ENCODE measurements at places on chromosomes 13 and 19.

DNA sequence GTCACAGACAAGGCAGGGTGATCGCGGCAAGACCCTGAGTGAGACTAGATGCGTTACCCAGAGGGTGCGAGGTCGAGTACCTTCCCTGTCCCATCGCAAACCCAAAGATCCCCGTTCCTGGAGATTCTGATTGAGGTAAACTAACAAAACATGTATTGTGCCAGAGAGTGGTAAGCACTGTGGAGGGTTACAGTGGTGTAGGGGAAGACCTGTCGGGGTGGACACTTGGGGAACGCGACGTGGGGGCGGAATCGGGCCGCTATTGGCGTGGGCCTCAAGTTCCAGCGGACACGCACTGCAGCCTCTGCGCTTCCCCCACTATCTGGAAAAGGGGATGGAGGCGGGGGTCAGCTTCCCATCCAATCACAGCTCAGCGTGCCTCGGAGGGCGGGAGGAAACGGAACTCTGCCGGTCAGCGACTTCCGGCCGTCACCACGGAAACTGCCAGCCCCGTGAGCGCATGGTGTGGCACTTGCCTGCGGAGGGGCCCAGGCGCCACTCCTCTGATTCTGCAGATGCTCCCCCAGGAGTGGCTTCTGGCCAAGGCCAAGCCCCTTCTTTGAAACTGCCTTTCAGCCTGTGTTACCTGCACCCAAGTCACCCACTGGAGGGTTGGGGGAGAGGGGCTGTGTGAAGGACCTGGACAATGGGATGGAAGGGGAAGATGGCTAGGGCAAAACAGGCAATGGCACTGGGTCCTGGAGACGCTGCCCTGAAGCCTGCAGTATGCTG lies 1.0 kb upstream of the UBE2M start:
- peak; percentile 93 for DNase-seq

DNA sequence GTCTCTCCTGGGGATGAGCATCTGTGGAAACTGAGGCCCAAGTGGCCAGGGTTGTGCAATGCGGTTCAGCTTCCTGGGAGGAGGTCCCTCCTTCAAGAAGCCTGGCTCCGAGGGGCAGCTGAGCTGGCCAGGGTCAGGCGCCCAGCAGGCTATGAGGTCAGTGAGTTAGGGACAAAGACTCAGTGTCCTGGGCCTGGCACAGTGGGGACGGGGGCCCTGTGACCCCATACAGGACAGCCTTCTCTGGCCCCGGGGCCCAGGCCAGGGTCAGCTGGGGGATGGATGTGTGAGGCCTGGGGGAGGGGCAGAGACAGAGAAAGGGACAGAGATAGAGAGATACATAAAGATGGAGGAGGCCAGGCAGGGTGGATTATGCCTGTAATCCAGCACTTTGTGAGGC lies 3.0 kb upstream of the IL12RB1 start:
- DNase-seq, result no peak

DNA sequence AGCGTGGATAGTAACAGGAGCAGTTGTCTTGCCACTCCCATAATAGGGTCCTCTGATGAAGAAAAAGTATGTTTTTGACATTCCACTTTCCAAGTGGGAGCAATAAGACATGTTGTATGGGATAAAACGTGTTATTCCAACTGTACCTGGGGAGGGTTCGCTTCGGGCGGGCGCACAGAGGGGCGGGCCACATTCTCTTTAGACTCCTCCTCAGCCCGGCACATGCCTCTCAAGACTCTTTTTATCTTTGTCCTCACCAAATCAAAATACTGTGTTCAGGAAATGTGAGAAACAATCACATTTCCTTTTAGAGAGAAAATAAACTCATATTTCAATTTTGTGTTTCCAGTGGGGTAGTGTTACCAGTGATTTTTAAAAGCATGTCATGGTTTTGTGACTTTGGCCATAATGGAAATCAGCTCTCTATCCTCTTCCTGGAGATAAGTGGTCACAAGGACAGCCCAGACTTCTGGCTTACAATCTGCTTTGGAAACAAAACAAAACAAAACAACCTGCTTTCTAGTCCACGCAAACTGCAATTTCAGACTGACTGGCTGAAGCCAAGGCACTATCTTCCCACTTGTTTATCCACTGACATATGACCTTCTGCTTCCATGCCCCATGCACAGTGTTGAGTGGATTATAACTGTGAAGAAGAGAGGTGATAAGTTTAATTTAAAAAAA lies 276.1 kb downstream of the NALCN start:
- no peak for DNase-seq

DNA sequence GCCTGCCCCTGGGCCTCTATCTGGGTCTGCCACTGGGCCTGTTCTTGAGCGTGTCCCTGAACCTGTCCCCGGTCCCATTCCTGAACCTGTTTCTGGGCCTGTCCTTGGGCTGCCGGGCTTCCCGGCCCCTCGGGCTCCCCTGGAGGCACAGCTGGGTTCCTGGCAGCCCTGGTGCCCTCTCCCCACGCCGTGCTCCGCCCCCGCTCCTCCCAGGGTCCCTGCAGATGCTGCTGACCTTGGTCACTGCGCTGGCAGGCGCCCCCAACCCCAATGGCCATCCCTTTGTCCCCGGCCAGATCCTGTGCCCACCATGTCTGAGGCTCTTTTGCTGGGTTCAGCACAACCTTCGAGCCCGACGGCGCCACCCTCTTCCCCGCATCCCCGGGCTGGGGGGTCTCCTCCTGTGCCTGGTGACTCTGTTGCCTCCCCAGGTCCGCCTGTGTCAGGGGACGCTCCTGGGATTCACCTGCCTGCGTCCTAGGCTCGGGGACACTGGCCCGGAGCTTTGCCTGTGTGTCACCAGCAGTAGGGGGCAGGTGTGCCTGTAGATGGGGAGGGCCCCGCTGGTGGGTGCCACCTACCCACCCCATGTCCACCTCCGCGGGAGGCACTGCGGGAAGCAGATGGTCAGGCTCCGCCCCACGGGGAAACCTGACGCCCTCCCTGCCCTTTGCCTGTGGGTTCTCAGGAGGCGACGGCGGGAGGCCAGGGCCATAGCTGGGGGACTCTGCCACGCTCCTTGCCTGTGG lies 41.0 kb upstream of the GRTP1 start:
- no peak for DNase-seq

DNA sequence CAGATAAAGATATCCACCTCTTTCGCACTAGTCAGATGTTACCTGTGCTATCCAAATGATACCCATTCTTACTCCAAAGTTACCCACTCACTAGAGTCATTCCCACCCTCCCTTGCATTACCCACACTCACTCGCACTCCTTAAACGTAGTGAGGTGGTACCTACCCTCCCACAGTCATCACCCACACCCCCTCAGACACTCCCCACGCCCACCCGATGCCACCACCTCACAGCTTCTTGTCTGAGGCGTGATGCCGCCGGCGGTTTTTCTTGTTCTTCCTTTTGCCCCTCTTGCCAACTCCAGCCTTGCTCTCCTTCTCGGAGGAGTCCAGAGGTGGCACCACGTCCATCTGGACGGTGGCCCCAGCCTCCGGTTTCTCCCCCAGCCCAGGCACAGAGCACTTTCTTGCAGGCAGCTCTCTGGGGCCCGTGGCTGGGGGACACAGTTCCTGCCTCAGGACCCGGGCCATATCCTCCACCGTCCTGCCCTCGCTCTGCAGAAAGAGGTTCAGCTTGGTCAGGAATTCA lies 1.2 kb downstream of the PNMA8C start:
- no peak for DNase-seq

- peak; percentile 64 for DNase-seq
These were observed 627 bp downstream of the LIN7B start for GRCh38 chr19:49114630-49115363.

- DNase-seq, result no peak
These were observed 97.7 kb downstream of the ING1 start for GRCh38 chr13:110811008-110811720.

DNA sequence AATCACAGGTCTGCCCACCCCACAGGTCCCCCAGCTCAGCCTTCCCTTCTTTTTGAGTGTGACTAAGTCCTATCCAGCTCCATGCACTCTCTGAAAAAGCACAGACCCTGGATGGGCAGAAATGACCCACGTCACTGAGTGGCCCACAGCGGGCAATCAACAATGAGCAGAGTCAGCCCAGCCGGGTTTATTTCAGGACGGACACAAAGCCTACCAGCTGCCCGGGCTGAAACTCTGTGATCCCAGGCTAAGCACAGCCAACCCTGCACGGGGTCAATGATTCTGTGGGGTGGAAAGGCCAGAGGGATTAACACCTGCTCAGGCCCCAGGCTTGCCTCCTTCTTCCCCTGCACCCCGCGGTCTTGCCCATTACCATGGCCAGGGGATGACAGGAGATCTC lies 8.4 kb downstream of the NAPA start:
- DNase-seq, result no peak

DNA sequence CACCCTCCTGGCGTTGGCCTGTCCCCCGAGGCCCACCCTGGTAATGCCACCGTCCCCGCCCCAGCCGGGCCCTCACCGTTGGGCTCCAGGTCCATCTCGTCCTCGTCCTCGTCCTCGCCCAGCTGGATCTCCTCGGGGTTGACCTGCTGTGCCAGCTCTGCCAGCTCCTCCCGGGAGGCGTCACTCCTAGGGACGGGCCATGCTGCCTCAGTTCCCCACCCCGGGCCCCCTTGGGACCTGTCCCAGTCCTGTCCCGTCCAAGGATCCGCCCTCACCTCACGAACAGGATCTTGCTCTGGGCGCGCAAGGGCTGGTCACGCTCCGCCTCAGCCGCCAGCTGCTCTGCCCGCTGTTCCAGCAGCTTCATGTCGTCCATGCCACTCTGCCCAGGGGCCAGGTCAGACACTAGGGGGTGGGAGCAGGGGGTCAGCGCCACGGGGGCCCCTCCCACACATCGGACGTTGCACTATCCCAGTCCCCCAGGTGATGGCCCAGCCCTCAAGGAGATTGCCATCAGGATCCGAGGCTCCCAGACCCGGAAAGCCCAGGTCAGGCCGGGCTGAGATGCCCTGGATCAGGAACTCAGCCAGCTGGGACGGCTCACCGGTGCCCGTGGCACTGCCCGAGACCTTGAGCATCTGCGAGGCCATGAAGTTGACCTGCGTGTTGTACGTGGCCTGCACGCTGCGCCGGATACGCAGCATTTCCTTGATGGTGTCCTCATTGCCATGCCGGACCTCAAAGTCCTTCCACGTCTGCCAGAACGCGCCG lies 9.5 kb downstream of the XAB2 start:
- no peak for DNase-seq

GRCh38 chr13:60312851-60313505 lies 84.0 kb upstream of the TDRD3 start:
- no peak for DNase-seq

- peak; percentile 40 for DNase-seq
These were observed 1.6 kb upstream of the ADAMTS10 start for GRCh38 chr19:8611877-8612806.

DNA sequence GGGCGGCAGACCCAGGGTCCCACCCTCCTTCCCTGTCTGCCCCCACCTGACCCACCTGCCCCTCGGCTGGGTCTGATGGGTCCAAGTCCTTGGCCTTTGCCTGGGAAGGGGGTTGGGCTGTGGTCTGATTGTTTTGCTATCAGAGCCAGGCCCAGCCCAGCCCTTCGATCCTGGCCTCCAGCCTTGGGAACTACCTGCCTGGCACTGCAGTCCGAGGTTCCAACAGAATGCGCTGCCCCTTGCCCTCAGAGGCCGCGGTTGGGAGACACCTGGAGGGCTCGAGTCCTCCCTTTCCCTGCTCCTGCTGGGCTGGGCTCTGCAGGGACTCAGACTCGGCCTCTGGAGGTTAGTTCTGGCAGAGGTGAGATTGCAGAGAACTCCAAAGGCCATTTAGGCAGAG lies 1.6 kb downstream of the CCL25 start:
- DNase-seq, result no peak

DNA sequence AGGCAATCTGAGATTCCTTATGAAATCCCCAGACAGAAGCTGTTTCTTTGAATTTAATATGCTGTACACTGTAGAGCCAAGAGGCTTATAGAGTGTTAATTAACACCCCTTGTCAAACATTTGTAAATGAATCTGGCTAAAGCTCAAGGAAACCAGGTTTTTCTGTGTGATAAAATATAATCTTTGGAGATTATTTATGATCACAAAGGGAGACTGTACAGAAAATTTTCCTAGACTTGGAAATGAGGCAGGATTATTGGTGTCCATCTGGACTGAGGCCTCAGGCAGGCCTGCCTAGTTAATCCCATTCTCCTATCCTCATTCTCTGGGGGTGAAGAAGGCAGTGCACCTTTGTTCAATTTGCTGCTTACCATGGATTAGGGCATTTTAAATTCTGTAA lies 17.8 kb downstream of the KL start:
- DNase-seq, result no peak

DNA sequence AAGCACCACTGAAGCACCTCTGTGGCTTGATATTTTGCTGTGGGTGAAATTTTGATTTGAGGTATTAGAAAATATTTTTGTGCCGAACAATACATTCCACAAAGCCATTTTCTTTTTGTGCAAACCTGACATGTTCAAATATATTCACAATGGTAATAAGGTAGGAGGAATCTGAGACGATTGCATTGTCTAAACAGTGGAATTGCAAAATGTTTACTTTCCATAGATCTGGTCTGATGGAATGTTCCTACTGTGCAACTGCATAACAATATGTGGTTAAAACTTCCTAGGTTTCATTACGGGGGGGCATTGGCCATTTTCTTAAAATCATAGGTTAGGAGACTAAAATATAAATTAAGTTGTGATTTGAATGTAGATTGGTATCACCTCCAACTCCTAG lies 42.7 kb upstream of the AKAP11 start:
- DNase-seq, result no peak

- no peak for DNase-seq
These were observed 39.7 kb downstream of the SOX1 start for GRCh38 chr13:112106478-112107141.

GRCh38 chr13:73189362-73189761 lies 130.6 kb downstream of the KLF5 start:
- DNase-seq, result no peak

DNA sequence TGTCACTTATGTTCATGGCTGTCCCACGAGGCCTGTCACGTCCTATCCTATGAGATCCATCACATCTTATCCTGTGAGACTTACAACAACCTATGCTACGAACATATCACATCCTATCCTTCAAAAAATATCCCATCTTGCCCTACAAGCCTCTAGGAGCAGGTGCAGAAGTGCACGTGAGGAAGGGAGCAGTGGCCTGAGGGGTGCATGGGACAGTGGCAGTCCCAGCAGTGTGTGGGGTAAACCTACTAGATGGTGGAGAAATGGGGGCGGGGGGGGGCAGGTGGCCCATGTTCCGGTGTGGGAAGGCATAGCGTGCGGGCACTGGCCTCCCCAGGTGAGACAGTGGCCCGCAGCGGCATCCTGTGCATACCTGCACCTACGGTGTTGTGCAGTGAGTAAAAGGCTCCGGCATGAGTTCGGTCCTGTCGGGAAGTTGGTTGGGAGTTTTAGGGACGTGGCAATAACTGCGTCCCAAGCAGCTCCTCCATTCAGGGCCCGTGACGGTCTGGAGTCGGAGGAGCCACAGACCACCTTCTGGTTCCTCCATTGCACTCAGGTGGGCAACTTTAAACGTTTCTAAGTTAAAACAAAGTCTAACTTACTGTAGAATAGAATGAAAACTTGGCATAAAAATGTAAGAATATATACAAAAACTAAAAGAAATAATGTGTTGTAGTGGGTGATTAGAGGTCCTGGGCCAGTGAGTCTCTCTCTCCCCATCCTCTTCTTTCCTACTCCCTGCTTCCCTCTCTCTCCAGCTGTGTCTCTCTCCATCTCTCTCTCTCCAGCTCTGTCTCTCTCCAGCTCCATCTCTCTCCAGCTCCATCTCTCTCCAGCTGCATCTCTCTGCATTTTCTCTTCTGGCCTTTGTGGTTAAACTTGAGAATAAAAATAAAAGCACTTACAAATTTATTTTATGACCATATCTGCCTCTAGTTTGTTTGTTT lies 42.1 kb downstream of the ATP11A start:
- DNase-seq, result no peak

Data from EL (cell line).